ENCODE measurements at places on chromosomes 12 and 14.

- DNase-seq = no peak
These were observed 52.2 kb downstream of the GOLGA5 start for GRCh38 chr14:92846162-92846897.

DNA sequence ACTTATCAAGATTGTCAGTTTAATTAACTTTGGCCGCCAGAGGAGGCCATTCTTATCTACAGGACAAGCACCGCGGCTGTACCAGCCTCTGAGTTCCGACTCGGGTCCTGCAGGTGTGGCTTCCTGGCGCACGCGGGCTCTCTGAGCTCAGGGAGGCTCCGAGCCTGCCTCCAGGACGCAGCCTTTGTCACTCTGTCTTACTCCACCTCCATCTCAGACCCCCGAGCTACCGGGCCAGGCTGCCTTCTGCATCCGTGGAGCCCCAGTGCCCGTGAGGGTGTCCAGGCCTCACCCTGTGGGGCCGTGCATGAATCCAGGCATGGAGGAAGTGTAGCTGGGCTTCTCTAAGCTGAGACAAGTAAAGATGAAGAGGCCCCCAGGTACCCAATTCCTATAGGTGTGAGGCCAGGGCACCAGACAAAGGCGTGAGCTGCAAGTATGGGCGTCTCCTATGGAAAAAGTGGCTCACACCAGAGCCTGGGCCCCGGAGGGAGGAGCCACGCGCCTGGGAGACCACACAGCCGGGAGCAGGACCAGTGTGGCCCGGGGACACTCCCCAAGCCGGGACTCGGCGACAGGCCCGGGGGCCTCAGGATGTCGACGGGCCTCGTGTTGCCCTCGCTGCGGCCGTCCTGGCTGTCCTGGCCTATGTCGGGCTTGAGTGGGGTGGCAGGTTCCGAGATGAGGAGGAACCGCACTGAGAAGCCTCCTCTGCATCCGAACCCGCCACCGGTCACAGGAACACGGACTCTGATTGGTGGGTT is 42.8 kb downstream of the NOC4L start:
- no peak for DNase-seq

DNA sequence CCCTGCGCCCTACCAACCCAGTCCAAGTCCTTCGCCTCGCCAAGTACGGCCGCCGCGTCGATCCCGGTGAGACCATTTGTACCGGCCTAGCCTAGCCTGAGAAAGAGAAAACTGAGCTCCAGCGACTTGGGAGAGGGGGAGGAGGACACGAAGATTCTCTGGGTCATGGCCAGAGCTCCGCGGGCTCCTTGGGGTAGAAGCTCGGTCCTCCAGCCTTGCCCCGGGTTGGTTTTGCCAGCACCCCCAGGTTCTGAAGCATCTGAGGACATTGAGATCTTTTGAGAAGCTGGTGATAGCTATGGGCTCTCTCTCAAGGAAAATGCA is 7.3 kb downstream of the LHX5 start:
- DNase-seq = no peak

GRCh38 chr12:22044391-22044790 is 1.6 kb upstream of the CMAS start:
- no peak for DNase-seq

- DNase-seq = no peak
These were observed 12.5 kb downstream of the HSD17B6 start for GRCh38 chr12:56775638-56776037.
